ENCODE measurements at places on chromosomes 5 and 9. TPM values are rescaled to one million over a fixed set of nuclear protein-coding genes. Genes with fewer than 3 reads are reported as not detected.

Gene SPATA31C1
- not detected for total RNA-seq

Gene CARTPT
- not detected for total RNA-seq

Gene SLCO4C1
- 0.05 TPM for total RNA-seq

Gene INIP
- total RNA-seq = 12.1 TPM

Gene SLC23A1
- not detected for total RNA-seq

Gene HIGD2A
- total RNA-seq = 70.5 TPM

Measured in cardiac ventricle fibroblast (primary cell).